Renal cortex interstitium (tissue), 15 donors: ENCODE measurements at places on chromosomes 13 and 19. TPM values are rescaled to one million over a fixed set of nuclear protein-coding genes. Genes with fewer than 3 reads are reported as not detected.

Gene FFAR3
- polyA plus RNA-seq: 0.20 TPM

Gene DLEU7
- polyA plus RNA-seq: 1.2 TPM

Gene COX7A1
- 16.5 TPM for polyA plus RNA-seq

Gene RNASEH2A
- polyA plus RNA-seq: 29.4 TPM

Gene ZNF729
- 0.97 TPM for polyA plus RNA-seq

Gene ZNF135
- polyA plus RNA-seq: 21.8 TPM

Gene PALM
- 105 TPM for polyA plus RNA-seq

Gene IGFL3
- polyA plus RNA-seq: not detected

Gene CD37
- 49.0 TPM for polyA plus RNA-seq

Gene ZNF560
- 0.93 TPM for polyA plus RNA-seq

Gene FPR1
- polyA plus RNA-seq: 1.2 TPM

Gene USHBP1
- 7.1 TPM for polyA plus RNA-seq

Gene MAST1
- 1.0 TPM for polyA plus RNA-seq

Gene KL
- 62.0 TPM for polyA plus RNA-seq
